Endothelial cell of umbilical vein (primary cell): ENCODE measurements at places on chromosomes 4 and X.

DNA sequence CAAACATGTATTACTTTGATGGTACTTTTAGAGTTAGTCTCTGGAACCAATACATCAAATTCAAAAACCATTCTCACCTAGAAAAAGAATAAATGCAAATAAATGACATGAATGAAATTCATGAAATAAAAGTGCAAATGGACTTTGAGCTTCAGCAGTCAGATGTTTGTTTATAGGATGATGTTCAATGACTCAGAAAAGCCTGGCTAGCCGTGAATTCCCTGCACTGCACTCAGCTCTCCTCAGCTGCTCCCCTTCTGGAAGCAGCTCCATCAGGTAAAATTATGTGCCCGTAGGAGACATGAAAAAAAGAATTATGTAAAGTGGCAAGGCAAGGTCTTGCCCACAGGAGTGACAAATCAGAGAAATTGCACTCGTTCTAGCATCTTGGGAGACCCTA is 390.6 kb downstream of the GPM6A start:
- no peak for DNase-seq

GRCh38 chr4:83574247-83574646 is 38.3 kb downstream of the GPAT3 start:
- no peak for DNase-seq

DNA sequence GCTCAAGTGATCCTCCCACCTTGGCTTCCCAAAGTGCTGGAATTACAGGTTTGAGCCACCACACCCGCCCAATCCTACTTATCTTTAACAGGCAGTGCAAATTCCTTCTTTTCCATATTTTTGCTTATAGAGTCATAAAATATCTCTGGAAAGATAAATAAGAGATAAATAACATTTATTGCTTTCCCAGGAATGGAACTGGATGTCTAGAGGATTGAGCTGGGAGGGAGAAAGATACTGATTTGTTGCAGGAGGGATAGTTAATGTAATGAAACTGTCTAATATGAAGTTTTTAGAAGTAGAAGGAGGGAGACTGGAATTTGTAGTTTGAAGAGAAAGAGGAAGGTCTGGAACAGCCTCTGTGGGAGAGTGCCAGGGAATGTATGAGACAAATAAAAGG is 20.2 kb downstream of the ITGB1BP2 start:
- no peak for DNase-seq

GRCh38 chrX:140524556-140524955 is 19.7 kb upstream of the SOX3 start:
- DNase-seq = no peak

GRCh38 chrX:56738670-56739069 is 9.6 kb downstream of the NBDY start:
- DNase-seq = no peak

DNA sequence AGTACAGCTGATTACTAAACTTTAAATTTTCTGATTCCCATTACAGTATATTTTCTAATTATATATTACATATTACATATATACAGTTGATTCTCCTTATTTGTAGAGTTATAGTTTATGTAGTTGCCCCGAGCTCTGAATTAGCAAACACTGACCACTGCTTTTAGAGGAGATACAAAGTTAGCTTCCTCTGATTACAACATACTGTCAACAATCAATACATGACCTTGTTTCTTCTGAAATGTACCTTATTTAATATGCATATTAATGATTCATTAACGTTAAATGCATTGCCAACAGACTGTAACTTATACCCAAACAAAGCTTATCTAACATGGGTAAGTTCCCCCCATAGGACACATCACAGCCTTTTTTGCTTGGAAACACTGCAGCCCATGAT is 81.5 kb downstream of the ATP10D start:
- no peak for DNase-seq

GRCh38 chr4:54863571-54864255 is 206.0 kb downstream of the KIT start:
- no peak for DNase-seq

DNA sequence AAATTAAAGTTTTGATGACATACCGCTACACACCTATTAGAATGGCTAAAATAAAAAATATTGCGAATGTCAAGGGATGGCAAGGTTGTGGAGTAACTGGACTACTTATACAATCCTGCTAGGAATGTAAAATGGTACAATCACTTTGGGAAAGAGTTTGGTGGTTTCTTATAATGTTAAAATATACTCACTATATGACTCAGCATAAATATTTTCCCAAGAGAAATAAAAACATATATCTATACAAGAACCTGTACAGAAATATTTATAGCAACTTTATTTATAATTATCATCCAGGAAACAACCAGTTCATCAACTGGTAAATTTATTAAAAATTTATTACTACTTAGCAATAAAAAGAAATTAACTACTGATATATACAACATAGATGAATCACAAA is 89.7 kb downstream of the SLC10A7 start:
- no peak for DNase-seq
